NCI-H524 (cell line): ENCODE measurements at places on chromosomes 6 and 20.

DNA sequence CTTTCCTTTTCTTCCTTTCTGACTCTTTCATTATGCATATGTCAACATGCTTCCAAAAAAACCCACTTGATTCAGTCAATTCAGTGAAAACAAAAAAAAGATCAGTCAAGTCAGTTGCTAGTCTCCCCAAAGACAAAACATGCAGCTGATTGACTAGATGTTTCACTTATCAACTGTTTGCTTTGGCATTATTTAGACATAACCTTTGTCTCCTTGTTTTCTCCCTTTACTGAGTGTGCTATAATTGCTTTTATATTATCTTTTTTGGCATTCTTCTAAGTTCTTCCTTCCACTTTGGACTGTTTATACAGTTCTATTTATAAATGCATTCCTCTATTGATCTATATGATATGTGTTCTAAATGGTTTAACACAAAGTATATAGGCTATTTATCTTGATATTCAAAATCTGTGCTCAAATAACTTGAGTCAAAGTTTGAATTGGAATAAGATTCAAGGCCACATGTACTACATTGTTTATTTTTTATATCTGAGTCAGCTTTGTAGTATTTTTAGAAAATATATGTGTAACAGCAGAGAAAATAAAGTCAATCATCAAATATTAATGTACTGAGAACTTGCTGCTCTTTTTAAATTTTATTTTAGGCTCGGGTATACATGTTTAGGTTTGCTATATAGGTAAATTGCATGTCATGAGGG is 260.5 kb downstream of the CENPW start:
- no peak for DNase-seq

DNA sequence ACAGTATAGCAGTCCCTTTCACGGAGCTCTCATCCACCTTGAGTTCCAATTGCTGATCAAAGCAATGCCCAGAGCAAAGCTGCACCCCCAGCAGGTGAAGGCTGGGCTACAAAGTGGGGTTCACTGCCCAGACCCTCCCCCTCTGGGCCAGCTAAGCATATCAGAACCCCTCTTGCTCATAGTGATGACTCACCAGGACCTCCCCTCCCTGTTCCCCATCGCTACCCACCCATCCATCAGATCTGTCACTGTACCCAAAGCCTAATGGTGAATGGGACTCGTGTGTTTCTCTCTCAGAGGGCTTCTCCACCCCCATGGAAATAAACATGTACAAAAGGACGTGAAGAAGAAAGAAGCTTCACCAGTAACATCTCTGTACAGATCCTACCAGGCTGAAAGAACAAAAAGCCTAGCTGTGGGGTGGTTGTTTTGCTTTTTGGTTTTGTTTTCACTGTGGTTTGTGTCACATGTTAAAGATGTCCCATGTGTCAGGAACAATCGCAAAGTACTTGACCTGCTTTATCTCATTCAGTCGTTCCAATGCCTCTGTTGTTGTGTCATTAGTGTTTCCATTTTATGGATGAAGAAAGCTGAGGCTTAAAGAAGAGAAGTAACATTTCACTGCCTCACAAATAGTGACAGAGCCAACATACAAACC is 518.5 kb downstream of the CD83 start:
- no peak for DNase-seq

- no peak for DNase-seq
Measured at GRCh38 chr6:80789912-80790570, 683.6 kb downstream of the BCKDHB start.

GRCh38 chr6:137261761-137262160 is 42.6 kb upstream of the IFNGR1 start:
- DNase-seq = no peak

DNA sequence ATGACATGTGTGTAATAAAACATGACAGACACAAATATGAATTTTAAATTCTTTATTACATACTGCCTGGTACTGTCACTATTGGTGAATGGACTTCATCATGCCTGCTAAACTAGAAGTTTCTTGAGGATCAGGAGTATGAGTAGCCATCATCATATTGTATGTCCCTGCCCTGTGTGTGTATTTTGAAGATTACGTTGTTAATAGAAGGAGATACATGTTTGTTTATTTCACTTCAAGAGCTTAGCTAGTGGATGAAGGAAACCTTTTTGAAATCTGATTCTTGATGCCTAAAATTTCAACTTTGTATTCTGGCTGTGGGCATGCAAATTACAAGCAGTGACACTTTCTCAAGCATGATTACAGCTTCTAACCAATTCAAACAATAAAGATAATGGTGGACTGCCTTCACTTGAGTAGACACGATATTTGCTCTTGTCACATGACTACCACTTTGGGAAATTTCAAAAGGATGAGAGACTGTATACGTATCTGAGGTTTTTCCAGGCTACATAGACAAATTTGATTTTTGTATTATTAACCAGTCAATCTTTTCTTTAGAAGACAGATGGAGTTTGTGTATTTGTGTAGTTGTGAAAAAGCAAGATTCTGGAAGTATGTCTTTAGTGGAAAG is 3.5 kb downstream of the TBPL1 start:
- DNase-seq = no peak
